ENCODE measurements at places on chromosomes 7 and 10. TPM values are rescaled to one million over a fixed set of nuclear protein-coding genes. Genes with fewer than 3 reads are reported as not detected.

Gene CDK6
- 140 TPM for total RNA-seq

DNA sequence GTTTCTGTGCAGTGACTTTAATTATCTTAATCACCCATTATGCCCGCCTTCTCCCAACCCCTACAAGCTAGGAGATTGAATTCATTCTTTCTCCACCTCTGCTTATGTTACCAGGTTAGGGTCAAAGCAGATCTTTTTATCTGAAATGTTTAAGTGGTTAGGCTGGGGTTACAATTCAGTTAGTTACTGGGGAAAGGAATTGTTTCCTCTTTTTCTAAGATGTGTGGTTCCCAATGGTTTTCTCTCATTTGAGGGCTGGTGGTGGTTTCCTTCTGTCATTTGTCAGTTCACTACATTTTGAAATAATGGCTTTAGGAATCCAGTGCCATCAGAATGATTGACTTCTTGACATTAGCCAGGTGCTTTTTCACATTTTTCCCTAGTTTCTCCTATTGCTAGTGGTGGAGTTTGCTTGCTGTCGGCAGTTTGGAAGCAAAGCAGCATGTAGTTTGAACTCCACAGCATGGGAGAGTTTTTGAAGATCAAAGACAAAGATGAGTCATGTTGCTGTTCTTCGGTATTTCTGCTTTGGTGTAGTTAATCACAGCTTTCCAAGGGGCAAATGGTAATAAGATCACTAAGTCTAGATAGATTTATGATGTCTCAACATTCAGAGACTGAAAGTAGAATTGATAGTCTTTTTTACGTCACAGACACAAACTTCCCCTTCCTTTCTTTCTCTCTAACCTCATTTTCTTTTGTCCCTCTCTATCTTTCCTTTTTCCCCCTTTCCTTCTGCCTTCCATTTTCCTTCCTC, 168.2 kb downstream of the SND1 start:
- no peak overlapping the region for H3K4me3 ChIP-seq
- no peaks in the 10 kb centered on the region for H3K36me3 ChIP-seq
- H3K4me1 ChIP-seq = peaks cover 16% of the 10 kb centered on the region
- no peaks in the 10 kb centered on the region for H3K27me3 ChIP-seq
- peak; percentile 86 for DNase-seq

DNA sequence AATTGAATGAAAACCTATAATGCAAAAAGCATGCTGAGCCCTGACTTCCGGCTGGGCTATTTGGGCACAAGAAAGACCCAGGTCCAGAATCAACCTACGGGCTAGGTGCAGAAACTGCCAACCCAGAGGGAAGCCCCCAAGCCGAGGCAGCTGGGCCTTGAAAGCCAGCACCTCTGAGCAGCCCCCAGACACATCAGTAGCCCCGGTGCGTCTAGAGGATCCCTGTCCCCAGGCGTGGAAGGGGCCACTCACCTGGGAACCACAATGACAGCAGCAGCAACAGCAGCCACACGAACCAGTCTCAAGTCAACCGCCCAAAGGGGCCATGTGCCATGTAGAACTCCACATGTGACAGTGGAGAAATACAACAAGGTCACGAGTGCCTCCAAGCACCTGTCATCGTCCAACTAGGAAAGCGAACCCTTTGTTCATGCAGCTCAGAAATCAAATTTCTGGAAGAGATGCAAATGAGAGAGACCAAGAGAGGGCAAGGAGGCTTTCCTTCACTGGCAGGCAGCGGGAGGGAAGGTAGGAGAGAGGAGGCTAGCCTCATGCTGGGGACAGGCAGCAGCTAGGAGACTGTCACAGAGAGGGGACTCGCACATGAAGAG, 57.5 kb upstream of the CHST15 start:
- H3K27me3 ChIP-seq = peaks cover 4% of the 10 kb centered on the region
- no peak for DNase-seq
- peaks cover 29% of the 10 kb centered on the region for H3K4me1 ChIP-seq
- no peak overlapping the region for H3K27ac ChIP-seq

DNA sequence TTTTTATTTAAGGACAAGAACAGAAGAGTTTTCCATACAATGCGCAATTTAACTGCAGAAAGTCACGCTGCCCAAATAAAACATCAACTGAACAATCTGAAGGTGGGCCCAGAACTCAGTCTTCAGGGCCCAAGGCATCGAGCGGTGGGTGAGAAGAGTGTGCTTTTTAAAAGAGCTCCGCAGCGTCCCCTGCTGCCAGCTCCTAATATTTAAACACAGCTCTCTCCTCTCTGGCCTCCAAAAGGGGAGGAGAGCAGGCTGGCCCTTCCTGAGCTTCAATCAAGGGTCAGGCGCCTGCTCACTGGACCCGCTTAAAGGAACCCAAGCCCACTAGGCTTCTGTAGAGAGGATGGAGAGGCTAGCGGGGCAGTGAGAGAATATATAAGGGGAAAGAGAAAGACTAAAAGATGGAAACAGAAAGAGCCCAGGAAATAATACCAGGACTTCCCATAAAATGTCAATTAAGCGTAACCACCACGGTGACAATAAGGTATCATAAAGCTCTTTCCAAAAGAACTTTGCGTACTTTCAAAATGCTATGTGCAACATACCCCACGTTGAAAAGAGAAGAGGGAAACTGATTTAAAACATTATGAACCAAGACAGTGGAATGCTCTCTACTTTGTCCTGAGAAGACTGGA, 2.8 kb downstream of the FAM53B start:
- H3K27ac ChIP-seq = no peak overlapping the region
- peak; percentile 39 for DNase-seq
- H3K4me3 ChIP-seq = peak overlapping the region; percentile 32

DNA sequence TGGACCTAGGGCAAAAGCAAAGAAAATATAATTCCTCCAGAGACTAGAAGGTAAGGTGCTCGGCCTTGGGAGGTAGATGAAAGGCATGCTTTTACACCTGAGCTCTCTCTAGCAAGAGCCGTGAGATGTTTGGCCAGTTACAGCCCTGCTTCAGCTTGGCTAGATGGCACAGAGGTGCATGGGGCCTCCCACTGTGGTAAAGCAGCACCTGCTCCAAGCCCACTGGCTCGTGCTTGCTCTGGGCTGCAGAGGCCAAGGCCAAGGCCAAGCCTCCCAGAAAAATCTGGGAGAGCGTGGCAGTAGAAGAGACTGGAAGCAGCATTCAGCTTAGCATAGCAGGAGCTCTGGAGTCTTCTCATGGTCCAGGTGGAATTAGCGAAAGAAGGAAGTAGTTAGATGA, 31.0 kb upstream of the OPALIN start:
- H3K4me1 ChIP-seq = peaks cover 10% of the 10 kb centered on the region
- H3K4me3 ChIP-seq = no peak overlapping the region
- peaks cover 12% of the 10 kb centered on the region for H3K27me3 ChIP-seq
- no peak for DNase-seq
- H3K36me3 ChIP-seq = no peaks in the 10 kb centered on the region
- no peak overlapping the region for H3K27ac ChIP-seq

Measured in astrocyte (in vitro differentiated cells and primary cell).